GM03348 (cell line): ENCODE measurements at places on chromosomes 5 and 9.

DNA sequence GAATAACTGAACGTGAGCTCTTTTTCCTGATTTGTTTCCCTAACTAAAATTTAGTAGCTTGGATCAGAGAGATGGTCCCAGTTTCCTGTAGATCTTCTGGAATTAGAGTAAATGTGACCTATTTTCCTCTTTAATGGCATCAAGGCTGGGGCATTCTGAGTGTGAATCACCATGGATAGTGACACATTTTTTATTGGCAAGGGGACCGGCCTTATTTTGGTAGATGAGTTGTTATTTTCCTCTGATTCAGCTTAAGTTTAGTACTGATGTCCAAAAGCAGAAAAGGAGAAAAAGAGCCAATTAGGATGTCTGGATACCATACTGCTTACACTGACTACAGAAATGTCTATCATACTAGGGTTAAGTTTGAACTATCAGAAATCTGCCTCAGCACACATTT, 68.1 kb downstream of the RNF38 start:
- peak; percentile 33 for DNase-seq

- peak; percentile 68 for DNase-seq
These were observed 30.1 kb downstream of the GALNT10 start for GRCh38 chr5:154220625-154221024.

GRCh38 chr9:116990592-116990991, 303.5 kb downstream of the TRIM32 start:
- DNase-seq = no peak

DNA sequence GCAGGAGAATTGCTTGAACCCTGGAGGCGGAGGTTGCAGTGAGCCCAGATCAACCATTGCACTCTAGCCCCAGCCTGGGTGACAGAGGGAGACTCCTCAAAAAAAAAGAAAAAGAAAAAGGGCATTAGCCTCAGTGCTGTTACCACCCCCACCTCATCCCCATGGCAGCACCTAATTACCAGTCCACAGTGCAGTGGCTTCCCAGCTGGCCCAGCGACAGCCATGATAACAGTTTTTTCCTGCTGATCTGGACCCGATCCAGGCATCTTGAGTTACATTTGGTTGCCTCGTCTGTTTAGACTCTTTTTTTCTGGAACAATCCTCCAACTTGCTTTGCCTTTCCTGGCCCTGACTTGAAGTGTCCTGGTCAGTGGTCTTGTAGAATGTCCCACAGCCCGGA, 24.4 kb downstream of the NCS1 start:
- DNase-seq = no peak

DNA sequence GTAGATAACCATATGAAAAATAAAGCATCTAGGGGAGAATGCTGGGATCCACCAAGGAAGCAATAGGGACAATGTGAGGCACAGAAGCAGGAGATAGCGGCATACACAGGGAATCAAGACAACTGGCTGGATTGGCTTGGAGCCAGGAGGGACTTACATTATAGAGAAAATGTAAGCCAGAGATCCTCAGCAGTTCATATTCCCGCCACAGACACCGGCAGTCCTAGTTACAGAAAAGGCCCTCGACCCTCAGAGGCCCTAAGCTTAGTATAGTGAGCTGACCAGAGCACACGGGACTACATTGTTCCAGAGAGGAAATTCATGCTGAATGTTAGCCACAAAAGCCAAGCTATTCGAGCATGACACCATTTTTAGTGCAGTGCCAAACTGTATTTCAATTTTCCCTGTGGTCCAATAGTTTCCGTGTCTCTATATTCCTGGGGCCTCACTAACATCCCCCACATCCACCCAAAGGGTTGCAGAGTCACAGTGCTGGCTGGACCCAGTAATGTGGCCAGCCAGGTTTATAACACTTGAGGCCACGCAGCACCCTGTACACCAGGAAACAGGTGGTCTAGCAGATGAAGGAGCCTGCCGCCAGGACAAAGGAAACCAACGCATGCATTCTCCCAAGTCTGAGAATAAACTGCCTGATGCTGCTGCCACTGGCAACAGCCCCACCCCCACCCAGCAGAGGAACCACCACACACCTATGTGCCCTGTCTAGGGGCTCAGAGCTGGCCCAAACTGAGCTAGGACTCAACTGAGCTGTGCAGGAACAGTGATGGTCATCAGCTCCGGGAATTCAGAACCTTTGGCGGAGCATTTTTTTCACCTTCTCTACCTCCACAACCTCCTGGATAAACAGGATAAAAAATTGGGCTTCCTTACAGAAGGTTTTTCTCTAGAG, 693.2 kb upstream of the CHD1 start:
- DNase-seq = no peak

GRCh38 chr9:86333651-86334050, 20.6 kb downstream of the TUT7 start:
- DNase-seq = no peak

DNA sequence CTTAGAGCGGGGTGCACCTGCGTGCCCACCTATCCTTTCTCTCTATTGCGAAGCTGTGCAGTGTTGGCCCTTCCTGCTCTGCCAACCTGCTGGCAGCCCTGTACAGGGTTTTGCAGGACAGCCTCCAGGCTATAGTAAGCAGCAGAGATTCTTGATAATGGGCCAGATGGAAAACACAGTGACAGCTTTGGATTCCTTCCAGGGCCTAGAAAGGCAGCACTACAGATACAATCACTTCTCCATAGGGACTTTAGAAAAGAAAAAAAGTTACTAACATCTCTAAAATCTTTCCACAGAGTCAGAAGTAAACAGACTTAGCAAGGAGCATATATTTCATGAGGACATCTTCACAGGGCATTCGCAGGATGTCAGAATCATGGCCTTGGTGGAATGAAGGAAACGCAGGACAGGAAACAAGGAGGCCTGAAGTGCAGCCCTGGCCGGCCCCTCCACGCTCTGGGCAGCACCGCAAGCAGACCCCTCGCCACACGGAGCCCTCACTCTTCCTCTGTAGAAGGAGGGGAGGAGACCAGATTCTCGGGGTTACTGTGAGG, 172.1 kb upstream of the GAS1 start:
- DNase-seq = peak; percentile 66

GRCh38 chr9:135343136-135343535, 136.4 kb upstream of the PPP1R26 start:
- DNase-seq = no peak

GRCh38 chr9:21287280-21287679, 17.8 kb downstream of the IFNA5 start:
- DNase-seq = no peak

DNA sequence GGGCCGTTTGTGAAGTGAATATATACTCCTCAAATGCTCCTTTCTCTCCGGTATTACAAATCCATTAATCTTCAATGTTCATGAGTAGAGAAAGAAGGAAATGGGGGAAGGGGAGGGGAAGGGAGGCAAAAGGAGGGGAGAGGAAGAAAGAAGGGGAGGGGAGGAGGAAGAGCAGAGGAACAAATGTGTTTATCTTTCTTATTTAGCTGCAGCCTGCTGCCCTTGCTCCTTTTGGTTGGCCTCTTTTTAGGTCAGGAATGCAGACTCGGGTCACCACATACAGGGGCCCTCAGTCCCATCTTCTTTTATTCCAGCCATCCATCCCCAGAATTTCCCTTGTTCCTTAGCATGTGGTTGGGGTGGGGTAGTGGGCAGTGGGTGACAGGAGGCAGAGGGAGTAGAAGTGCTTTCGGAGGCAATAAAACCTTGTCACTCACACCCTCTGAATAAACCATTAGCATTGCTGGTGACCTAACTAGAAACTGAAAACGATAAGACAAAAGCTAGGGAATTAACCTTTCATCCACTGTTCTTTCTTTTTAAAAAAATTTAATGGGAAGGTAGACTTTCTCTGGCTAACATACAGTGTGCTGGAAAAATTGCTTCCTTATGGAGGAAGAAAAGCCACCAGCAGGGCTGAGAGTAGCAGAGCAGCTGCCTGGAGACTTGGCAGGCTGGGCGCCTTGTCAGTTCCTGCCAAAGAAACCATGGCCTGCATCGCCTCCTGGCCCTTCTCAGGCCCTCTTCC, 16.8 kb upstream of the PRLR start:
- peak; percentile 38 for DNase-seq

DNA sequence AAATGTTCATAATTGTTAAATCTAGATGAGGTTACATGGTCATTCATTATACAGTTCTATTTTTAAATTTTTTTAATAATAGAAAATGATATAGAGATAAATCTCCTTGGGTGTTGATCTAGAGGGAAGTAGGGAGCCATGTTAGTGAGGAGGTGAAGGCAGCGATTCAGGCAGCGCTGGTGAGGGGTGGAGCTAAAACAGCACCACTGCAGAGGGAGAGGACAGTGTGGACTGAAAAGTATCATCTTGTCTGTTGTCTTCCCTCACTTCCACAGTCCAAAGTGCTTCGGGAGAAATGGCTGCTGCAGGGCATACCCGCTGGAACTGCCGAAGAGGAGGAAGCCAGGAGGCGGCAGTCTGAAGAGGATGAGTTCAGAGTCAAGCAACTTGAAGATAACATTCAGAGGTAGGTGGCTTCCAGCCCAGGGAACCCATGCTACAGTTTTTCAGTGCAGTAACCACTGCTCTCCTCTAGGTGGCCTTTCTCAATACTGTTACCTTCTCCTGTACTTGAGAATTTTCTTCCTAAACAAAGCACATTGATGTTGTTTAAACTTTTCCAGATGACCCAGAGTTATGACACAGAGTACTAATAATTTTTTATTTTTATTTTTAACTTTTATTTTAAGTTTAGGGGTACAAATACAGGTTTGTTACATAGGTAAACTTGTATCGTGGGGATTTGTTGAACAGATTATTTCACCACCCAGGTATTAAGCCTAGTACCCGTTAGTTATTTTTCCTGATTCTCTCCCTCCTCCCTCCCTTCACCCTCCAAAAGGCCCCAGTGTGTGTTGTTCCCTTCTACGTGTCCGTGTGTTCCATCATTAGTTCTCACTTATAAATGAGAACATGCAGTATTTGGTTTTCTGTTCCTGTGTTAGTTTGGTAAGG, 100.5 kb downstream of the PALM2AKAP2 start:
- peak; percentile 58 for DNase-seq

- DNase-seq = no peak
These were observed 242.2 kb downstream of the PJA2 start for GRCh38 chr5:109167586-109167985.

DNA sequence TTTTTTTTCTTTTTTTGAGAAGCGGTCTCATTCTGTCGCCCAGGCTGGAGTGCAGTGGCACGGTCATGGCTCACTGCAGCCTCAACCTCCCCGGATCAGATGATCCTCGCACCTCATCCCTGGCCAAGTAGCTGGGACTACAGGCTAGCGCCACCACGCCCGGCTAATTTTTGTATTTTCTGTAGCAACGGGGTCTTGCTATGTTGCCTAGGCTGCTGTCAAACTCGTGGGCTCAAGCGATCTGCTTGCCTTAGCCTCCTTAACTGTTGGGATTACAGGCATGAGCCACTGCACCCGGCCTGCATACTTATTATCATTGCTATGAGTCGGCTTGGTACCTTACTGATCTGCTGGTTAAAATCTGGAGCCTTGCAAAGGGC, 790 bp upstream of the IARS1 start:
- DNase-seq = peak; percentile 22

- no peak for DNase-seq
These were observed 42.0 kb downstream of the CSF1R start for GRCh38 chr5:150044329-150044681.

DNA sequence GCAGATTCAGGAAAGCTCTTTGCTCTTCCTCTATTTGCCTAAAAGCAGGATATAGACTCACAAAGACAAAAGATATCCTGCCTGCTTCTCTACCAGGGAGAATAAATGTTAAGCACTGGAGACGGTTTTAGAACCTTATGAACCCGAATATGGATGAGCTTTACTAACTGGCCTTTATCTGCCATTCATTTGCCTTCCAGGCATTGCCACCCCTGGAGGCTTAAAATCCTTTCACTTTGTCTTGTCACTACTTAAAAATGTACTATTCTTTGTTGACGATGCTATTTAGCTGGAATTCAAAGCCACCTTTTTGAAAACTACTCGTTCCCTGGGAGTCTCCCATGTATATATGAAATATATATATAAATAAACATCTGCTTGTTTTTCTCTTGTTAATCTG, 23.2 kb upstream of the LVRN start:
- DNase-seq = no peak

- no peak for DNase-seq
These were observed 9.2 kb upstream of the SHOC1 start for GRCh38 chr9:111803924-111804323.

DNA sequence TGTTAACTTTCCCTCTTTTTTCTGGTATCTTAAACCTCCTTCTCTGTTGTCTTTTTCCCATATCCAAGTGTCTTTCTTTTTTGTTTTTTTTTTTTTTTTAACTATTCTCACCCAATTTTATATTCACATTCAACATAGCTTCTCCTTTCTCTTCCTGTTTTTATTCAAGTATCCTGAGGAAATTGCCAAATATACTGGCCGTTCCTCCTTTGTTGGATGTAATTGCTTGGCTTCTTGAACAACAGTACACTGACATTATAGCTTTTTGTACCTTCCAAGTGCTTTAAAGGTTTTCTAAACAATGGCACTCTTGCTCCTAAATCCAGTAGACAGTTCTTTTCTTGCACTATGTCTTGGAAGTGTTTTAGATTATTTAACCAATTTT, 1146.8 kb downstream of the MAT2B start:
- DNase-seq = no peak

GRCh38 chr9:122158202-122158601, 1.4 kb downstream of the NDUFA8 start:
- peak; percentile 46 for DNase-seq

- no peak for DNase-seq
These were observed 51.8 kb downstream of the EPB41L4B start for GRCh38 chr9:109269081-109269480.

DNA sequence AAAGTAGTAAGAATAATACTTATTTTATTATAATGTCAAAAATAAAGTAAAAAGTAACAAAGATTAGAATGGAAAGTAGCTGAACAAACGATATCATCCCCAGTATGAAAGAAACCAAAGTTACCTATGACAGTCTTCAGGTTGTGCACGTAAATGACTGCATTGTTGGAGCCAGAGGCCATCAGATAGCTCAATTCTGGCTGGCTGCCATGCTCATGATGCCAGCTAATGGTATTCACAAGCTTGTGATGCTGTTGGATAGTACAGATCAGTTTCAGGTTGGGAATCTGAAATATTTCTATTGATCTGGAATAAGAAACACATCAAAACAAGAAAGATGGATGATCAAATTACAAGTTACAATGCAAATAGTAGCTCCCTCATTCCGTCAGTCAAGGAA, 21.1 kb downstream of the GEMIN5 start:
- DNase-seq = no peak

- no peak for DNase-seq
These were observed 24.0 kb downstream of the OR1J1 start for GRCh38 chr9:122453677-122454135.
